Suppressor macrophage treated with lipopolysaccharide for 4 hours (primary cell): ENCODE measurements at places on chromosomes 2 and 18.

- DNase-seq = no peak
Measured at GRCh38 chr2:217617616-217618022, 385.2 kb downstream of the TNS1 start.

GRCh38 chr2:20609349-20609994, 41.4 kb downstream of the HS1BP3 start:
- DNase-seq = no peak

- DNase-seq = no peak
Measured at GRCh38 chr18:61209801-61210200, 123.4 kb upstream of the CDH20 start.

DNA sequence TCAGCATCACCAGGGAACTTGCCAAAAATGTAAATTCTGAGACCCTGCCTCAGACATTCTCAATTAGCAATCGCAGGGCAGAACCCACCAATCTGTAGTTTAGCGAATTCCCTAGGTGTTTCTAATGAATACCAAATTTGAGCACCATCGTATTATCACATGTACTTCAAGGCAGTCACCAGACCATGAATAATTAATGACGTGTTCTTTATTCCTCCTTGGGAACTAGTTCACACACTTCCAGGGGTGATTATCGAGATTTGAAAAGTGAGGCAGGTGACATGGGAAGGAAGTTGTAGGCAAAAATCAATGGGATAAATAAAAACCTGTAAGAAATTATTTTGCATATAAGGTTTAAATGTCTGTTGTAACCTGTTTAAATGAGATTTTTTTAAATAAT, 102.5 kb upstream of the CRIM1 start:
- DNase-seq = no peak

GRCh38 chr18:28529644-28530043, 352.7 kb upstream of the CDH2 start:
- DNase-seq = no peak

- DNase-seq = no peak
Measured at GRCh38 chr2:70639841-70640436, 86.3 kb upstream of the TGFA start.
